ENCODE measurements at places on chromosomes 2 and 18. TPM values are rescaled to one million over a fixed set of nuclear protein-coding genes. Genes with fewer than 3 reads are reported as not detected.
A peak's percentile ranks its signal among the peaks of the same experiment; 100 is the strongest.

- H3K27ac ChIP-seq: no peak overlapping the region
- no peak overlapping the region for H3K4me3 ChIP-seq
- peaks cover 6% of the 10 kb centered on the region for H3K4me1 ChIP-seq
- H3K36me3 ChIP-seq: peaks cover 6% of the 10 kb centered on the region
Measured at GRCh38 chr2:196949116-196949515, 22.6 kb upstream of the PGAP1 start.

The RAX gene
- not detected for total RNA-seq

The RASGRP3 gene
- 8.0 TPM for total RNA-seq

The SS18 gene
- 67.4 TPM for total RNA-seq

GRCh38 chr2:241309684-241310117 lies 5.8 kb downstream of the HDLBP start:
- peak; percentile 57 for DNase-seq
- H3K36me3 ChIP-seq: peaks cover 5% of the 10 kb centered on the region
- H3K27ac ChIP-seq: peak overlapping the region; percentile 84

DNA sequence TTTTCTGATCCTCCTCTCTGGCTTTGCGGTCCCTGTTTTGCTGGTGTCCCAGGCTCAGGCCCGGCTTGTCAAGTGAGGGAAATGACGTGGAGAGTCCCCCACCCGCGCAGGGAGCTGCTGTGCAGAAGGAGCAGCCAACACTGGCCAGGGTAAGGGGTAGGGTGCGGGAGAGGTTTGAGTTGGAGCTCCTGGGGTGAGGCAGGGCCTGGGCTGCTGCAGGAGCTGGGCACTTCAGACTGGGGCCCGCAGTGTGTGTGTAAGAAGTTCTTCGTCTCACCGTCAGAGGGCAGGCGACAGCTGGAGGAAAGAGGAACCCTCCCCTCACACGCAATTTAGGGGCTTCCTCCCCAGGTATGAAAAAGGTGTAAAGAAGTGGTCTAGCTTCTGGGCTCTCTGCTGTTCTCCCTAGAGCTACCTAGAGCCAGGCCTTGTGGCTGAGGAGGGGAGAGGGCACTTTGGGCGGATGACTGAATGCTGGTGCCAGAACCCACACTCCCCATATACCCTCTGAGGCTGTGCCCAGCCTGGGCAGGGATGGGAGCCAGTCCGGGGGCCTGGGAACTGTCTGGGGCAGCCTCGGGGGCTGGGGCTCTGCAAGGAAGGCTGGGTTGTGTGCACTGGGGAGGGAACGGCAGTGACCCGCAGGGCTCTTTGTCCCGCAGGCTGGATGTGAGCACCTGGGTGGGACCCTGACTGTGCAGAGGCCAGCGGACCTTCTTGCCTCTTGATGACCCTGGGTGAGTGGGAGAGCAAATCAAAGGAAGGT lies 11.8 kb downstream of the CELF4 start:
- no peak overlapping the region for H3K4me3 ChIP-seq
- H3K36me3 ChIP-seq: no peaks in the 10 kb centered on the region
- no peak for DNase-seq
- peaks cover 1% of the 10 kb centered on the region for H3K27me3 ChIP-seq
- H3K27ac ChIP-seq: no peak overlapping the region
- H3K4me1 ChIP-seq: no peaks in the 10 kb centered on the region

GRCh38 chr2:206296128-206296527 lies 21.7 kb downstream of the ZDBF2 start:
- H3K4me1 ChIP-seq: no peaks in the 10 kb centered on the region
- H3K4me3 ChIP-seq: no peak overlapping the region
- H3K27me3 ChIP-seq: peaks cover 2% of the 10 kb centered on the region
- no peak overlapping the region for H3K27ac ChIP-seq
- no peak for DNase-seq
- peaks cover 5% of the 10 kb centered on the region for H3K36me3 ChIP-seq

The AKAIN1 gene
- not detected for total RNA-seq

GRCh38 chr2:121039679-121040078 lies 245.3 kb downstream of the TFCP2L1 start:
- H3K36me3 ChIP-seq: no peaks in the 10 kb centered on the region
- DNase-seq: no peak
- H3K27me3 ChIP-seq: peaks cover 5% of the 10 kb centered on the region
- H3K27ac ChIP-seq: no peak overlapping the region
- no peaks in the 10 kb centered on the region for H3K4me1 ChIP-seq

The TUBA3E gene
- total RNA-seq: not detected

DNA sequence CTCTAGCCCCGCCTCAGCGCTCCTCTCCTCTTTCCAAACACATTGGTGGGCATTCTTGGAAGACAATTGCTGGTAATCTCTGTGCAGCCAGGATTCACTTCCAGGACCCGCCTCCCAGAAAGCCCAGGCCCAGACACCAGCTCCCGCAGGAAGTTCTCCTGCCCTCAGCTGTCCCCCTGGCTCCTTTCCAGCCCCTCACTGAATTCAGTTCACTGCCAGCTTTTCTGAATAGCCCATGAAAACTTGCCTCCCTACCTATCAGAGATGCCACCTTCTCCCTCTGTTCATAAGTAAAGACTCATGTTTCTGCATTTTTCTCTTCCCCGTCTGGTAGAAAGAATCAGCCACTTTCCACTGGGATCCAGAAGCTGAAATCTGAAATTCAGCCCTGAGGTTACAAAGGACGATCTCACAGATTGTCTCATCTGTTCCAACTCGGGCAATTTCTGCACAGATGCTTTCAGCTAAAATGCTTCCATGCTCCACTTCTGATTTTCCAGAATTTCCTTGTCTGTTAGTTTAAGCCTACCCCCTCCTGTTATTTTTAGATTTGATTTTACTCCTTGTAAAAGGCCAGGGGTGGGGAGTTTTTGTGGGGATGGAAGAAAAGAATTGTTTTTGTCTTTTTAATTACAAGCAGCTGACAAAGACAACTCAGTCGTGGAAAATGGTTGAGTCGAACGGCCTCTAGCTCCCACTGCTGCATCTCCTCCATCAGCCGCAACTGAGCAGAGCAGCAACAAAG lies 98.1 kb downstream of the SP3 start:
- no peak for DNase-seq
- peaks cover 21% of the 10 kb centered on the region for H3K27me3 ChIP-seq
- no peak overlapping the region for H3K27ac ChIP-seq
- no peak overlapping the region for H3K4me3 ChIP-seq

- DNase-seq: no peak
- H3K36me3 ChIP-seq: no peaks in the 10 kb centered on the region
- no peak overlapping the region for H3K4me3 ChIP-seq
- H3K27me3 ChIP-seq: no peaks in the 10 kb centered on the region
- H3K27ac ChIP-seq: no peak overlapping the region
Measured at GRCh38 chr2:120856421-120856862, 120.8 kb downstream of the GLI2 start.

The SGO2 gene
- 37.4 TPM for total RNA-seq

DNA sequence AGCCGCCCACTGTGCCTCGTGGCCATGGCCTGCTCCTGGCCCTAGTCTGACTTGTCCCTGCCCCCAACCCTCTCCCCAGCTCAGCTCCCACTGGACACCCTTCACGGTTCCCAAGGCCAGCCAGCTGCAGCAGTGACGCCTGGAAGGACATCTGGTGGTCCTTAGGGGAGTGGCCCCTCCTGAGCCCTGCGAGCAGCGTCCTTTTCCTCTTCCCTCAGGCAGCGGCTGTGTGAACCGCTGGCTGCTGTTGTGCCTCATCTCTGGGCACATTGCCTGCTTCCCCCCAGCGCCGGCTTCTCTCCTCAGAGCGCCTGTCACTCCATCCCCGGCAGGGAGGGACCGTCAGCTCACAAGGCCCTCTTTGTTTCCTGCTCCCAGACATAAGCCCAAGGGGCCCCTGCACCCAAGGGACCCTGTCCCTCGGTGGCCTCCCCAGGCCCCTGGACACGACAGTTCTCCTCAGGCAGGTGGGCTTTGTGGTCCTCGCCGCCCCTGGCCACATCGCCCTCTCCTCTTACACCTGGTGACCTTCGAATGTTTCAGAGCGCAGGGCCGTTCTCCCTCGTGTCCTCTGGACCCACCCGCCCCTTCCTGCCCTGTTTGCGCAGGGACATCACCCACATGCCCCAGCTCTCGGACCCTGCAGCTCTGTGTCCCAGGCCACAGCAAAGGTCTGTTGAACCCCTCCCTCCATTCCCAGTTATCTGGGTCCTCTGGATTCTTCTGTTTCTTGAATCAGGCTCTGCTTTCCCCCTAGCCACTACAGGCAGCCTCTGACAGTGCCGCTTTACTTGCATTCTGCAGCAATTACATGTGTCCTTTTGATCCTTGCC lies 35.8 kb downstream of the ANO7 start:
- peaks cover 11% of the 10 kb centered on the region for H3K27me3 ChIP-seq
- peaks cover 8% of the 10 kb centered on the region for H3K4me1 ChIP-seq
- DNase-seq: no peak
- H3K36me3 ChIP-seq: peaks cover 7% of the 10 kb centered on the region

DNA sequence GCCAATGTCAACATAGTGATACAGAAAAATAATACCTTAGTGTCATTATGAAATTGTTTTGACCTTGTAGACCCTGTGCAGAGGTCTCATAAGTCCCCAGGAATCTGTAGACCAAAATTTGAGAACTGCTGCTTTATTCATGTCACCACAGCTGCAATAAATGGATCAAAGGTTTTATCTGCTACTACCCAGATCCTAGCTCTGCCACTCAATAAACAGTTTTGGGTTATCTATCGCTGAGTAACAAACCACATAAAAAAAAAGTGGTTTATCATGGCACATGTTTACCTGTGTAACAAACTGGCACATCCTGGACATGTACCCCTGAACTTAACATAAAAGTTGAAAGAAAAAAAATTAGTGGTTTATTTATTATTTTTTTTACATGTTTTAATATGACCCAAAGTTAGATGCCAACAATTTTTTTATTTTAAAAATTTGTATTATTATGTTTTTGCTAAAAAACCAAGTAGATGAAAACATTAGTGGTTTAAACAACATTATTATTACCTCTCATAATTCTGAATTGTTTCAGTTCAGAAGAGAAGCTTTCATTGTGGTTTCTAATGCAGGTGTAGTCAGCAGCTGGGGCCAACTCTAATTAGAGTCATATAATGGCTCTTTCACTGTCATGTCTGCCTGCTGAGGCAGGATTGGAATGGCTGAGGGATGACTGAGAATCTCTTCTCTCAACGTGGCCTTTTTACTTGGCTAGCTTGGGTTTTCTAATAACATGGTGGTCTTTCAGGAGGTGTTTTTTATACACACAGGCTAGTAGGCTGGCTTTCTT lies 103.3 kb upstream of the SLC38A11 start:
- DNase-seq: no peak
- H3K27ac ChIP-seq: no peak overlapping the region
- H3K27me3 ChIP-seq: no peaks in the 10 kb centered on the region
- H3K4me1 ChIP-seq: peaks cover 4% of the 10 kb centered on the region
- no peak overlapping the region for H3K4me3 ChIP-seq

DNA sequence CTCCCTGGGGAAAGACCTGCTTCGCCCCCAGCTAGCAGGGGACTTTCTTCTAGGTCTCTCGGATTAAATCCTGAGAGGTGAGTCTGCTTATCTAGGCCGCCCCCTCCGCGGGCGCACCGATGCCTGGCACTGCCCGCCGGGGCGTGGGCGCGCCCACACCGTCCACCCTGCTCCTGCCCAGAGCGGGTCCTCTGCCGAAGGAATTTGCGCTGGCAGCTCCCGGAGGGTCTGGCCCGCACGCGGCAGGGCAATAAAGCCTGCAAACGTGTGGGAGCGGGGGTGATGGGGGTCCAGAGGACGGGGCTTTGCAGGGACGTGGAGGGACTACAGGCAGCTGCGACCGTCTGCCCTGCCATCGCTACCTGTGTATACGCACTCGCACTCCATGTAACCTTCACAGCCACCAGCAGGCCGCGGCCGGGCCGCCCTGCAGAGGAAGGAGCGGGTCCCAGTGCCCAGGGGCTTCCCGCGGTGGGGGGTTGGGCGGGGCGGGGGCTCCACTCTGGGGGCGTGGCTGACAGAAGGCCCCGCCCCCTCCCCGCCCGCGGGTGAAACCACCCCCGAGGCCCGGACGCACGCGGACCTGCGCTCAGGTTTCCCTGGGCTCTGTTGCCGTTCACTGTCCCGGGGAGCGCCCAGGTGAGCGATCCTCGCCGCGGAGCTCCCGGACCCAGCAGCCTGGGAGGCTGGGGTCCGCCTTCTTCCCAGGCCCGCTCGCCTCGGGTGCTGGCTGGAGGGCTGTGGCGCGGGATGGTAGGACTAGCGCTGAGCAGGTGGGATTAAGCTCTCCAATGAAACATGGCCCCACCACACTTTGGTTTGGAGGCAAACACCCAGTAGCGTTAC lies 174.5 kb upstream of the HS6ST1 start:
- no peak overlapping the region for H3K4me3 ChIP-seq
- no peak for DNase-seq
- no peak overlapping the region for H3K27ac ChIP-seq
- H3K27me3 ChIP-seq: peaks cover 5% of the 10 kb centered on the region

DNA sequence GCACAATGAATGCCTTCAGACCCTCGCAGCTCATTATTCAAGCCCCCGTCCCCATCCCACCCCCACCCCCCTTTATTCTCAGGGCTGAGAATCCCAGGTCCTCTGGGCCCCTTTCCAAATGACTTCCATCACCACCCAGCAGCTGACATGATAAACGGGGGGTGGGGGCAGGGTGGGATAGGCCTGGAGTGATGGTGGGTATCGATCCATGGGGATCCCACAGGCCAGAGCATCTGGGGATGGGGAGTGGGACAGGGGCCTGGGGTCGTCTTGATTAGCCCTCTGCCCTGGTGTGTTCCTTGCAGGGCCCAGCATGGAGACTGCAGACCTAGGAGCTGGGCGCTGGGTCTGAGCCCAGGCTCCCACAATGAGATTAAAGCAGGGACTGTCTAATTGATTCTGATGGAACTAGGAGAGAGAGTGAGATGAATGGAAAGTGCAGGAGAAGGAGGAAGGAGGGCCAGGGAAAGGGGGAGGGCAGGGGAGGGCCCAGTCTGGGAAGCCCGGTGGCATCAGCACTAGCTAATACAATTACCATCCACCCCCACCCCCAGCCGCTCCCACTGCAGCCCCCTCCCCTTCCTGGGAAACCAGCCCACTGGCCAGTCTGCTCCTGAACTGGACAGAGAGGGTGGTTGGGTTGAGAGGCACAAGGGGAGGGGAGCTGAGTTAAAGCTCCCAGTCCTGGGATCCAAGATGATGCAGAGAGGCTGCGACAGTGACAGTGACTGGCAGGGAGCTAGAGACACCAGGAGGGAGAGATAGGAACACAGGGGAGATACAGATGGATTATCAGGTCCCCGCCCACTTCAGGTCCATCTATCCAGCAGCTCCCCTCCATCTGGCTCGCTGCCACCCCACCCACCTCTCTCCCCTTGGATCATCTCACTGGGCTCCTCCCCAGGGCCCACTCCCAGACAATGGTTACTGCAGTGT lies 13.1 kb upstream of the TNS1 start:
- no peaks in the 10 kb centered on the region for H3K36me3 ChIP-seq
- peaks cover 21% of the 10 kb centered on the region for H3K27me3 ChIP-seq
- DNase-seq: no peak
- no peak overlapping the region for H3K4me3 ChIP-seq
- no peak overlapping the region for H3K27ac ChIP-seq
- H3K4me1 ChIP-seq: peaks cover 1% of the 10 kb centered on the region

Measured in activated naive CD8-positive, alpha-beta T cell treated with anti-CD3 and anti-CD28 coated beads, Interleukin-2, amount 10 ng/mL, durations not matched to agents 7 days and 5 days (primary cell).